H7 (cell line): ENCODE measurements at places on chromosomes 7 and 10.

GRCh38 chr10:102185811-102186527 lies 33.8 kb downstream of the NOLC1 start:
- no peak for DNase-seq

DNA sequence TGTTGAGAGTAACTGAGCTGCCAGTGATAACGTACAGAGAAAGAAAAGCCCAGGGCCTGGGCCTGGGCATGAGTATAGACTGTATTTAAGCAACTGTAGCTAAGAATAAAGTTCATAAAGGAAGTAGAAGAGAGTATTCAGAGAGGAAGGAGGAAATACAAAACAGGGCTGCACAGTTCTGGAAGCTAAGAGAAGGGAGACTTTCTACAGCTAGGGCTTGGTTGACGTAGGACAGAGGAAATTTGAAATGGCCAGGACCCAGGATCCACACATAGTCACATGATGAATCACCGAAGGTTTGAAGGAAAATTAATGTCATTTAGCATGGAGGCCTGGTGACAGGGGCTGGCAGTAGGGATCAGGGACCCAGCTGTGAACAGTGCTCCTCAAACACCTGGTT lies 66.7 kb downstream of the ARL4A start:
- DNase-seq = no peak

DNA sequence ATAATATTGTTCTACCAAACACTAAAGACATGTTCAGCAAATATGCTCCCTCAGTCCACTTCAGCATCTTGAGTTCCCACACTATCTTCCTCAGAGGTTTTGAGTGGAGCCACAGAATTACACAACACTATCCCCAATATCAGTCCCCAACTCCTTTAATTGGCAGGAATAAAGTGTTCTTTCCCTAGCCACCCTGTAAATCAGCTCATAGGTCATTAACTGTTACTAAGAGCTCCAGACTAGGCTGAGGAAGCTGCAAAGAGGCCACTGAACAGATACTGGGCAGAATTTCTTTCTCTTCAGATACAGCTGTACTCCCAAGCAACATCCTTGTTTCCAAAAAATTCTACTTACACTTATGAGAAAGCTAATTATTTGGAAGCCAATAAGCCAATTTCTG lies 11.6 kb upstream of the KAT6B start:
- no peak for DNase-seq

- no peak for DNase-seq
These were observed 55.1 kb downstream of the LGI1 start for GRCh38 chr10:93812659-93813338.

GRCh38 chr10:74977913-74978847 lies 133.3 kb upstream of the SAMD8 start:
- DNase-seq = no peak

DNA sequence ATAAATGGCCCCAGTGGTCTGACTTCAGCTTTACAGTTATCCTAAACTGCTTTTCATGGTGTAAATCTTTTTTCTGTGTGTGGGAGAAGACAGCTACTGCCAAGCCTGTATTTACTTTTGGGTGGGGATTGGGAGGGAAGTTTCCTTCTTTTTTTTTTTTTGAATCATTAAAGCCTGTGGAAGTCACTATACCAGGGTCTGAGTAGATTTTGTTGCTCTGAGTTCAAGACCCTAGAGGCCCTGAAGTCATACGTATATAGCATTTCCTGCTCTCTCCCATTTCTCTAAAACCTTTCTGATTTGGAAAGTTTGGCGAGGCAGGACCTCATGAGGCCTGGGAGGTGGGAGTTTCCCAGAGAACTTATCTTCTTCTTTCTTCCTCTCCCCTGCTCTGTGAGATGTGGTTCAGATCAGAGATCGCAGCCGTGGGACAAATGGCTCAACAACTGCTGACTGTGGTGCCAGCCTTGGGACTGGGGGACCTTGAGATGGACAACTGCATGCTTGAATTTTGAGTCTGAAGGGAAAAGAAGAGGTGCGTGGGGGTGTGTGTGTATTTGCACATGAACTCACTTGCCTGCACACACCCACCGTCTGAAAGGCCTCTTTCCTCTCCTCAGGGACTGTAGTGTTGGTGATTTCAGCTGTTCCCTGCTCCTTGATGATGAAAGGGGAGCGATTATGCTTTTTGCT lies 18.1 kb downstream of the LRMDA start:
- DNase-seq = no peak

DNA sequence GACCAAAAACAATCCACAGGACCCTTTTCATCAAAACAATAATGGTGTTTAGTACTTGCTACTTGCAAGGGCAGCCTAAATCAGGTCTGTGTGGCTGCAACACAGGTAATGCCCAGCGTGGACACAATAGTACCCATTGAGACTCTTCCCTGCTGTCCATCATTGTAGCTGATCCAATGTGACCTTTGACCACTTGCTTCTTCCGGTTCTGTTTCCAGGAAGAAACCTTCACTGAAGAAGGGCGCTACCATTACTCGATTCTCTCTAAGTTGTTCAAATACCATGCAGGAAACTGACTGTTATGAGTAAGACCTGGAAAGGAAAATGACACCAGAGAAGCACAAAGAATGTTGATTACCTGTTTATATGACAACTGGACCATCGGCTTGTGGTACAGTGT lies 1077.3 kb downstream of the KCNMA1 start:
- DNase-seq = no peak

- DNase-seq = no peak
These were observed 278.9 kb downstream of the HPSE2 start for GRCh38 chr10:98956576-98957260.

DNA sequence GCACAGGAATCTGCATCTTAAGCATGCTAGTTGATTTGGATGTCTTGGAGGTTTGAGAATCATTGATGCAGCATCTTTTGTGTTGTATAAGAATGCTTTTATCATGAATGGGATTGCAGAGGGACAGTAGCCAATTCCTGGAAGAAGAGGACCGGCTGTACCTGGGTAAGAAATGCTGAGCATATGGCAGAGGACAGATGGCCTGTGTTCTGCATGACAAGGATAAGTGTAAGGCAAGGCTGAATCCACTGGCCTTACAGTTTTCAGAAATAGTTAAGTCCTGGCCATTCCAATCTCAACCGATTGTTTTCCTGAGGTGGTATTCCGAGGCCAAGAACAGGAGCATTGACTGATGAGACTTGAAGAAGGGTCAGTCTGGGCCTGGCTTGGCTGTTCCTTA lies 24.4 kb upstream of the KBTBD2 start:
- DNase-seq = no peak

DNA sequence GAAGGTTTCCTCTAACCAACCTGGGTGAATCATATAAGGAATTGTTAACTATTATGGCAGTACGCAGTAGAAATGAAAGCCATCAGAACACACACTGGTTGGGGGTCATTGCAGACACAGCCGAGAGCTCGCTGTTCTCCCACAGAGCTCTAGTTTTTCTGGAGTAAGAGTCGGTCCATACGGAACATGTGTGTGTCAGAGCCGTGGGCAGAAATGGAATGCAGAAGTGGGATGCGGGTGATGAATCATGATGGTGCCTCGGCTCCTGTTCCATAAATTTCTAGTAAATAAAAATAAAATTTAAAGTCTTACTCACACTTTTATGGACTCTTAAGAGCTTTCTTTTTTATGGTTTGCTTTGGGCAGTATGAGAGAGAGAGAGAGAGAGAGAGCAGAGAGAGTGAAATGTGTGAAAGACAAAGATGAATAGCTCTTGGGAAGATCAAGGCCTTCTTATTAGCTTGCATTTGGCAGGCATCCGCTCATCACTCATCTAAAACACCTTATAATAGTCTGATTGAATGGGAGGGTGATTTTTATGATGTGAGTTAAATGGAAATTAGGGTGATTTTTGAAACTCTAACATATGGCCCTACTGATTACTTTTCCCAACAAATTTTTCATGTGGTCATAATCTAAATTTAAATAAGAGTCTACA lies 98.8 kb upstream of the PFKP start:
- no peak for DNase-seq

GRCh38 chr10:13792006-13792405 lies 205.2 kb downstream of the PRPF18 start:
- no peak for DNase-seq

DNA sequence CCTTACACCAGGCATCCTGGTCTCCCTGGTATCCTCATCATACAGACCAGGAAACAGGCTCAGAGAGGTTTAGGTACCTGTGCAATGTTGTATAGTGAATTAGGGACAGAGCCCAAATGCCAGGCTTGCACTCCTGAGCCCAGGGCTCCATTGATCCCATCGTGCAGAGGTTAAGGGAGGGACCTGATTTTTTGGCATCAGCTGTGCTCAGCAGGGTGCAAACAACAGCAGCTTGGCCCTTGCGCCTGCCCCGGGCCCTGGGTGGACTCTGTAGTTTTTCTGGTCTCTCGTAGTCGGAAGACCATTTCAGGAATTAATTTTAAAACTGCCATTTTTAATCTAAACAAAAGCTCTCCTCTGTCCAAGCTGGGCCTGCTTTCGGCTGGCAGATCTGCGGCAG lies 79.2 kb downstream of the COL26A1 start:
- DNase-seq = no peak

DNA sequence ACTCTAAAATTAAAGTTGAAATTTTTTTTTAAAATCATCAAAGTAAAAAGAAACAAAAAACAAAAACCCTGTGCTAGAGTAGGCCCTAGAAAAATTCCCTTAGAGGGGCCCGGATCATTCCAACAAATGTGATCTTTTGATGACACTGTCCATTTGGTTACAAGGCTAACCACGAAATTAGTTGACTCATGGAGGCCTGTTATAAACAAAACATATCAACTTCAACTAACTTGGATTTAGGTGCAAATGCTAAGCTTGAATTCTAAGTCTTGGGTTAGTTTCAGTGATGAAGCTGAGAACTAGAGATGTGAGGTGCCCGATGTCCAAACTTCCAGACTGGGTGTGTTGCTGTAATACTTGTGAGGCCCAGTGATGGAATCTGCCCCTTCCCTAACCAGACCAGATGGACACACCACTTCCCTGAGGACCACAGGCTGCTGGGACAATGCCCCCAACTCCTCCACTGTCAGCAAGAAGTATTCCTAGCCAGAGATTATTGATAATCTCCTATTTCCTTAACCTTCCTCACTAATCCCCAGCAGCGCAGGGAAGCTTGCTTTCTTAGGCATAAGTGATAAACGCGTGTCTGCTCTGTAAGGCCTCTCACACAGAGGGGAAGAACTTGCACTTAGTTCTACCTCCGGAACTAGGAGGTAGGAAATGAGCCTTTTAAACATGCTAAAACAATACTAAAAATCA lies 108.7 kb downstream of the RAPGEF5 start:
- no peak for DNase-seq

DNA sequence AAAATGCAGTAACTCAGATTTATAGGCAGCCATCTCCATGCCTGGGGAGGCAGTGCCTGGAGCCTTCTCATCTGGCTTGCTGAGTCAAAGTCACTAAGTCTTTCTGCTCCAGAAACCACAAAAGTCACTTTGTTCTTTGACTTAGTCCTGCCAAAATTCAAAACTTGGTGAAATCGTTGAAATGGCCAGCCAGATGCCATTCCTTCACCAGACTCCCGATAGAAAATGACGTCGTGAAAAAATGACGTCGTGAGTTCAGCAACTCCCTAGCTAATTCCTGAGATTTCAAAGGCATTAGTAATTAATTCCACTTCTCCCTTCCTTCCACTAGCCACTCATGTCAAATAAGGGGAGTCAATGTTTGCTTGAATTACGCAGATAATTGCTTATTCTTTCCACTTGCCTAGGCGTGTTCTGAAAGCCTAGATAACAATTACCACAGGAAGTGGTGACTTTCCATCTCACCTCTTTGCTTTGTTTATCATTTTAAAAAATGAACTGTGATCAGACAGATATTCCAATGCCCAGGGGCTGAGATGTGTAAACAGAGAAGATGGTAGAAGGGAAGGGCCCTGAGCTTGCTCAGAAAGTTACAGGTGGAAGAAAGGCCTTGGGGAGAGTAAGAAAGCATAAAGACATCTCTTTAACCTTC lies 48.5 kb upstream of the OSBPL3 start:
- DNase-seq = no peak

- DNase-seq = no peak
These were observed 12.4 kb downstream of the KLF6 start for GRCh38 chr10:3772361-3773171.

GRCh38 chr10:20272608-20273007 lies 456.4 kb downstream of the PLXDC2 start:
- no peak for DNase-seq

- no peak for DNase-seq
These were observed 126.4 kb downstream of the JCAD start for GRCh38 chr10:29932991-29933390.

DNA sequence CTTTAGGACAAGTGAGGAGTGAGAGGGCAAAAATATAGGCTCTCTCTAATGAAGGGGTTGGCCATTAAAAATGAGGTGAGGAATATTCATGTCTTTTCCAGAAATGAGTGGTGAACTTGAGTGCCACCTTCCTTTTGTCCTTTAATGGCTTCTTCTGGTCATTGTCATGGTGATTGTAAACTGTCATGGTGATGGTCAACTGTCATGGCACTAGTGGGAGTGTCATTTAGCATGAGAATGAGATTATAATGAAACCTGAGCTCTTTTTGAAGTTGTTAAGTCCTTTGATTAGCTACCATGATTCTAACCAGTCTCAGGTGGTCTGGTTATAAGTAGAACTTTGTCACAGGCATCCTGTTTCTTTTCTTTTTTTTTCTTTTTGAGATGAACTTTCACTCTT lies 524.4 kb downstream of the NEBL start:
- DNase-seq = no peak

GRCh38 chr10:96850825-96851224 lies 18.7 kb downstream of the LCOR start:
- DNase-seq = no peak

DNA sequence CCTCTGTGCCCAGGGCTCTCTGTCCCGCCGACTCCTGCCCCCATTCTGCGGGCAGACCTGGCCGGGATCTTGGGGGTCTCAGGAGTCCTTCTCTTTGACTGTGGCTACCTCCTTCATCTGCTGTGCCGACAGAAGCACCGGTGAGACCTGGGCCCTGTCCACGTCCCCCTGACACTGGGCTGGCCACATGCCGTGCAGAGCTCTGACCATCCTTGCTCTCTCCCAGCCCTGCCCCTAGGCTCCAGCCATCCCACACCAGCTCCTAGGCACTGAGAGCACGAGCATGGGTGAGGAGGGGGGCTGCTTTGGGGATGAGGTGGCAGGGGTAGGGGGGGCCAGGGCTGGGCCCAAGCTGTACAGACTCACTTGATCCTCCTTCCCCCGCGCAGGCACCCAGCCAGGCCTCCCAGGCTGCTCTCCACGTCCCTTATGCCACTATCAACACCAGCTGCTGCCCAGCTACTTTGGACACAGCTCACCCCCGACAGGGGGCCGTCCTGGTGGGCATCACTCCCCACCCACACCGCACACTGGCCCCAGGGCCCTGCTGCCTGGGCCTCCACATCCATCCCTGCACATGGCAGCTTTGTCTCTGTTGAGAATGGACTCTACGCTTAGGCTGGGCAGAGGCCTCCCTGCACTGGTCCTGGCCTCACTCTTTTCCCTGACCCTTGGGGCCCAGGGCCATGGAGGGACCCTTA lies 4.8 kb upstream of the PILRB start:
- DNase-seq = no peak

- DNase-seq = peak; percentile 68
These were observed 5.3 kb downstream of the PTF1A start for GRCh38 chr10:23197416-23197861.

DNA sequence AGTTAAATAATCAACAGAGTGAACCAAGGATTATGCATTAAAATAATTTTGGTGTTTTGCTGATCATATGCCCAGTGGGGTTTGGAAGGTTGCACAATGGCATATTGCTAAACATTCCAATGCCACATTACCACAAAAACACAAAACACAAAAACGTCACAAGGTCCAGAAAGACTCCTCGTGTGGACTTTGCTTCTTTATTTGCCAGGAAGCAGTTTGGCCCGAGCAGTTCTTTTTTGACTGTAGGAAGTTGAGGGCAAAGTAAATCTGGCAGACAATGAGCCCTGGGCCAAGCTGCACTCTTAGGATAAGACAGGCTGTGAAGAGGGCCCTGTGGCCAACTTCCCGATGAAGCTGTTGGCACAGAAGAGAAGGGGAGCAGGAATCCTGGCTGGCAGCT lies 39.2 kb upstream of the SLC35B4 start:
- no peak for DNase-seq
